BJ (cell line): ENCODE measurements at places on chromosomes 13 and 19.

- no peak for DNase-seq
These were observed 246.6 kb downstream of the TSHZ3 start for GRCh38 chr19:31102674-31103073.

DNA sequence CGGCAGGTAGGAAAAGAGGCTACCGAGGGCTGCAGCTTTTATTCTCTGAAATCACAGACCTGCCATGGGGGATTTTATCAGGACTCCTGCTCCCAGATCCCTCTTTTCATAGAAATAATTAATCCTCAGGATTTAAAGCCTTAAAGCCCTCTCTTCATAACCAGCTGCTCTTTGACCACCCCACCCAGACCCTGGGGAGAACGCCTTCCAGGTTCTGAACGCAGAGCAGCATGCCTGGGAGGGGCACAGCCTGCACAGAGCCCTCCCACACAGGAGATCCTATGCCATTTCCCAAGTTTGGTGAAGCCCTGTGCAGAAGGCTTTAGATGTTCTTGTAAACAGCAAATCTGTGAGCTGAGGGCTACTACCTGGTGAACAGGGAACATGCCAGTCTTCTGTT, 91.1 kb downstream of the STOML3 start:
- DNase-seq, result no peak

- DNase-seq, result no peak
These were observed 7.5 kb upstream of the NFIX start for GRCh38 chr19:12987781-12988180.

DNA sequence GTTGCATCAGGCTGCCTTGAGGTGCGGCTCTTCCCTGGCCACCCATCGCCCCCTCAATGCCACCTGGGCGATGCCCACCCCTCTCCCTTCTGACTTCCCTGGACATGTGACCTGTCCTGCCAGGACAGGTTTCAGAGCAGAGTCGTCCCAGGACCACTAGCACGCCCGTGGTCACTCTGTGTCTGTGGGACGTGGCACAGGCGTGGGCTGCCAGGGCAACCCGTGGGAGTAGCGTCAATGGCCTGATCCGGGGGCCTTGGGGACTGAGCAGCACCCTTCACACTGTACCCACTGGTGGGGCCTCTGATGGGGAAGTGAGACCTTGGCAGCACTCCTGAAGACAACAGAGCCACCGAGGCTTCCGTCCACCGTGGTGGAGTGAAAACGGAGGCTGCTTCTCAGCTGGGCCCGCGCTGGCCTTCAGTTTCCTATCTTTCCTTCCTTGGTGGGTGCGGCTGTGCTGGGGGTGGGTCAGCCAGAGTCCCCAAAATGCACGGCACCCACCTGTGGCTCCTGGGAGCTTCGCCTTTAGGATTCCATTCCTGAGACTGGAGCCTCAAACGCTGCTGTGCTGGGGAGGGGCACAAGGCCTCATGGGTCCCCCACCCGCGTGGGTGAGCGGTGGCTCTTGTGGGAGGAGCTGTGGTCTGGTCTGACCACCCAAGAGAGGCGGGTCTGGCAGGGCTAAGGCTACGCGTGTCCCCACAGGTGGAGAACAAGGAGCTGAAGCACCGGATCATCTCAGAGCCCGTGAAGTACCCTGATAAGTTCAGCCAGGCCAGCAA, 26.7 kb upstream of the TMEM255B start:
- DNase-seq, result no peak

GRCh38 chr13:94188201-94188854, 291.2 kb downstream of the DCT start:
- DNase-seq, result no peak

DNA sequence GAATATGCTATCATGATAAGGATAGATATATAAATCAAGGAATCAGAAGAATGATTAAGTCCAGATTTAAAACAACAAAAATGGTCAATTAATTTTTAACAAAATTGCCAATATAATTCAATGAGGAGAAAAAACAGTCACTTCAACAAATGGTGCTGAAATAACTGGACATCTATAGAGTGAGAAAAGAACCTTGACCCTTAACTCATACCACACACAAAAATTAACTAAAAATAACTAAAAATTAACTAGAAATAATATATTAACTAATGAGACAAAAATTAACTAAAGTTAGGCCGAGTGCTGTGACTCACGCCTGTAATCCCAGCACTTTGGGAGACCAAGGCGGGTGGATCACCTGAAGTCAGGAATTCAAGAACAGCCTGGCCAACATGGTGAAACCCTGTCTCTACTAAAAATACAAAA, 9.5 kb downstream of the LGALS7 start:
- DNase-seq, result no peak

DNA sequence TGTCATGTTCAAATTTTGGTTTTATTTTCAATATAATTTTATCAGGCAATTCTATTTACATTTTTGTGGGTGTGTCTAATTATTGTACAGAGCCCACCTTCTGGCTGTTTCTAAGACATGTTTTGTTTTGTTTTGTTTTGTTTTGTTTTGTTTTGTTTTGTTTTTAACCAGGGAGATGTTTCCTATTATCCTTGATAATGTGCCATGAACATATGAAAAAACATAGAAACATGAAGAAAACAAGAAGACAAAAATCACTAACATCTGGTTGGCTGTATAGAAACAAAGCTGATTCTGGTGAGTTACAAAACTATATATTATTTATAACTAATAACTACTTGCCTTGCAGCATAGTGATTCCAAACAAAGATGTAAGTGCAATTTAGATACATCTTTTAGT, 128.1 kb upstream of the TRPC4 start:
- DNase-seq, result no peak

DNA sequence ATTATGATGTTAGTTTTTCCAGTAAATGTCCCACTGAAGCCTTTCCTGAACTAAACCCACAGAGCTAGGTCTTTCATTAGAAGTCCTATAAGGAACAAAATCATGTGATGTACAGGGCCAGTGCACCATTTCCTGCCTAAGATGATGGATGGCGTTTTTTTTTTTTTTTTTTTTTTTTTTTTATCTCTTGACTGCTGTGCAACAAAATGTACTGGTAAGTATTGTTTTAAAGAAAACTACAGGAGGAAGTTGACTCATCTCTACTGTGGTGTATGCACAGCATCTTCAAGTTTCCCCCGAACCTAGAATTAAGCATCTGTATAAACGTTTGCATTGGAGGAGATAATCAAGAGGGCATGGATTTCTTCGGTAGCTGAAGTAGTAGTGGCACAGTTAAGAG, 197.5 kb downstream of the NBEA start:
- no peak for DNase-seq

DNA sequence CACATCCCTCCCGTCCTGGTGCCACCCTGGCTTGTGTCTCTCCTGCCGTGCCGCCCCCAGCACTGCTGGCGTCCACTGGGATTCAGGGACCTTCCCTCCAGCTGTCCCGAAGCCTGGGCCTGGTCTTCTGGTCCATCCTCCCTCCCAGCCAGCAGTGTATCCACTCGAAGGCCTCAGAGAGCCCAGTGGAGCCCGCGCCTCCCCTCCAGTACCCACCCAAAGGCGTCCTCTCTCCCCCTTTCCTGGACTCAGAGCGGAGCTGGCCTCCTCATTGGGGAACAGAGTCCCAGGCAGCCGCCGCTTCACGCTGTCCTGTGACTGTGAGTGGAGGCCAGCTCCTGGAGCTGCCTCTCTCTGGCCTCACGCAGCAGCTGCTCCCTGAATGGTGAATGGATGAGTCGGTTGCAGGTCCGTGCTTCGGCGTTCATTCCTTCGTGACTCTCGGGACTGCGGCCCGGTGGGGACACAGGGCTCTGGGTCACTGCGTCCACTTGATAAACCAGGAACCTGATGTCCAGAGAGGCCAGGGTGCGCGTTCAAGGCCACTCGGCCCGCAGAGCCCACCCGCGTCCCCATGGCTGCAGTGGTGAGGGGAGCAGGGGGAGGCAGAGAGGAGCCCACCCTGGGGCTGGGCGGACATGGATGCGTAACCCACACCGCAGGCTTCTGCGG, 12.1 kb downstream of the ONECUT3 start:
- DNase-seq, result no peak

DNA sequence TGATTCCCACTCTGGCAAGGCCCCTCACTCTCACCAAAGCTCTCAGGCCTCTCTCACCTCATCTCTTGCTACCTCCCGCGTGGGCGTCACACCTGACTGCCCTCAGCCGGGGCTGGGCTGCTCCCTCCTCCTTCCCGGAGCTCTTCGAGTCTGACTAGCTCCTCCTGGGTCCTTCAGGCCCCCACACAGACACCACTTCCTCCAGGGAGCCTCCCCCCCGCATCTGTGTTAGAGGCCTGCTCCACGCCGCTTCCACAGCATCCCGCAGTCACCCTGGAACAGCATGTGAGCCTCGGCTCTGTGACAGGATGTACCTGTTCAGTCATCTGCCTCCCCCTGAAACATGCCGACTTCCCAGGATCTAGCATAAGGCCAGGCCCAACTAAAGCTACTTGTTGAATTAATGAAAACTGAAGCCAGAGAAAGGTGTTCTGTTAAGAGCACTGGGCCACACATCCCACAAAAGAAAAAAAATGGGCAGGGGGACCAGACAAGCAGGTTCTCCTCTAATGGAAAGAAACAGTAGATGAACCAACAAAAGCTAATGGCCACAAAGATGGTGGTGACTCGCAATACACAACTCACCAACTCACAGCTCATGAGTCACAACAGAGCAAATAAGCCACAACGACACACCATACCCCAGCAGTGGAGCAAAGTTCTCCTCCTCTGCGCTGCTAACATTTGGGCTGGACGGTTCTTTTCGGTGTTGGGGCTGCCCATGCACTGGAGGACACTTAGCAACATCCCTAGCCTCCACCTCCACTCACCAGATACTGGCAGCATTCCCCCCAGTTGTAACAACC, 3.0 kb downstream of the PPP6R1 start:
- DNase-seq, result no peak

- no peak for DNase-seq
These were observed 15.2 kb upstream of the SHFL start for GRCh38 chr19:10070730-10071446.

DNA sequence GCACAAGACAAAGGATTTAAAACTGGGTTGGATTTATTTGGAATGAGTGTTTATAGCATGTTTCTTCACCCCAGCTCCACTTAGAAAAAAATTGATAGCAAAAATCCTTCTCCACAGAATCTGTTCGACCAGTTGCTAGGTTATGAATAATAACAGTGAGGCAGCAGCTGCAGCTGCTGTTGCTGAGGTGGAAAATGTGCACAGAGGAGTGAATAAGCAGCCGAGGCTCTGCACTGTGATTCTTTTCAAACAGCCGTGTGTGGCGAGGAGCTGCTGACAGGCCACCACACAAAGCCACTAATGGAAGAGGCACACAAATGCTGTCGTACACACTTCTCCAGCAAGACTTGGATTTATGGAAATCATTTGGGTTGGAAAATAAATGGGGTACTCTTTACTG, 6.4 kb upstream of the RASL11A start:
- DNase-seq, result peak; percentile 68

DNA sequence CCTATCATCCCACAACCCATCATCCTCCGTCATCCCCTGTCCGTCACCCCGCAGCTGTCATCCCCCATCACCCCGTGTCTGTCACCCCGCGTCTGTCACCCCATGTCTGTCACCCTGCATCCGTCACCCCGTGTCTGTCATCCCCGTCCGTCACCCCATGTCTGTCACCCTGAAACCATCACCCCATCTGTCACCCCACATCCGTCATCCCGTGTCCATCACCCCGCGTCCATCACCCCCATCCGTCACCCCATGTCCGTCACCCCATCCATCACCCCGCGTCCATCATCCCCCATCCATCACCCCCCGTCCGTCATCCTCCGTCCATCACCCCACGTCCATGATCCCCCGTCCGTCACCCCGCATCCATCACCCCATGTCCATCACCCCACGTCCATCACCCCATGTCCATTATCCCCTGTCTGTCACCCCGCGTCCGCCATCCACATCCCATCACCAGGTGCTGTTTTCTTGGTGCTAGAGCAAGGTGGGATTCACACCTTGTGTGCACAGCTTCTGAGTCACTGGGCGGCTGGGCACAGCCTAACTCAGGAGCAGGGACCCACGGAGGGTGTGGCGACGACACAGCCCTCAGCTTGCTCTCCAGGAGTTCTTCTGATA, 24.2 kb downstream of the RASA3 start:
- DNase-seq, result no peak

GRCh38 chr13:78881751-78882150, 222.8 kb upstream of the OBI1 start:
- DNase-seq, result no peak

DNA sequence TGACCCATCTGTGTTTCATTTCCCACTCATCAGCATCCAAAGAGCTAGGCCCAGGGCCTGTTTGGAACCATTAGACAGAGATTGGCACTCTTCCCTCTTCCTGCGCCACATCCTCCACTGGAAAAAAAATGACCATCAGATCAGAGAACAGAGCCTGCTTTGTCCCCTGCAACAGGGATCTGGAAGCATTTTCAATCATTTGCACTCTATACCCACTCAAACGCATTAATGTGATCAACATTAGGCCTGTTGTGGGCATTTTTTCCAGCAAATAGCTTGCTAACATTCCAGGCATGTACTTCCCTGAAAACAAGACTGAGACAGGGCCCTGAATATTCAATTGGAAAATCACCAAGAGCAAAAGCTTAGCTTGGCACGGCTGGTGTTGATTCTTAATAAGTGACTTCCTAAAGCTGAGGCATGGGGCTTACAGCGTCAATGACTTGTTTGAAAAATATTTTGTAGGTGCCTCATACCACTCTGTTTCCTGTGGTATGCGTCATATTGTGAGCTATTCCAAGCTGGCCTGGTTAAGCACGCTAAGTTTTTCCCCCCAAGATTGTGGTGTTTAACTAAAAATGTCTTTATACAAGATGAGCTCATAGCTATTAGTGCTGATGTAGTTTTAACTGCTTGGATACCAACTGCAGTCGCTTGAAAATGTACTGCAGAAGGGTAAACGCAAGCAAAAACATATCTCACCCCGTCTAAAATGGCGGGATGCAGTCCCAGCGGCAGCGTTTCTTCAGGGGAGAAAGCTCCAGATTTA, 404.4 kb downstream of the SPRY2 start:
- peak; percentile 99 for DNase-seq

DNA sequence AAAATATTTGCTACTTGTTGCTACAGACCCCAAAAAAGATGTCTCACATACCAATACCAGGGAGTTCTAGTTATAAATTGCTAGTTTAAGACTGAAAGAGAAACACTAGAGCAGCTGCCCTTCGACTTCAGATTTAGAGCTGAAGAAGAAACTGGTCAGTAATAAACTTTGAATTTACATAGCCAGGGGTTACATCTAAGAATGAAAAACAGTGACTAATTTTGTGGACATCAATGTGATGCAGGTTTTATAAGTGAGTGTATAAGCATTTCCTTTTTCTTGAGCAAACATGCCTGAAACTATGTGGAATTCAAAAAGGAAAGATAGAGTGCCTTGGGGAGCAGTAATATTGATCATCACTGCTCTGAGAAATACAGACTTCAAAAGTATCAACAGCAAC, 724.9 kb upstream of the MIR17HG start:
- DNase-seq, result peak; percentile 25

- DNase-seq, result no peak
These were observed 2.2 kb upstream of the ARHGEF18 start for GRCh38 chr19:7346488-7346971.

DNA sequence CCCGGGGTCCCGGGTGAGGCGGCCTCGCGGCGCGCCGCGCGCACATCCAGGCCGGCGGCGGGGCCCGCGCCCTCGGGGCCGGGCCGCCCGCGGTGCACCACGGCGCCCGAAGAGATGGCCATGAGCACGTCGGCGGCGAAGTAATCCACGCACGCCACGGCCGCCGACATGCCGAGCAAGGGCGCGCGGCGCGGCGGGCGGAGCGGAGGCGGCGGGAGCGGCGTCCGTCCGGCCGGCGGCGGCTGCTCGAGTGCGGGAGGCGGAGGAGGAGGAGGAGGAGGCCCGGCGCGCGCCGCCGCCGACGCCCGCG, at the start of gene KLF16:
TSS of gene KLF16 (minus strand) at position 252 of the 310 bp plus-strand sequence. CDS start at position 170, 82 bp downstream.
- DNase-seq, result no peak

- no peak for DNase-seq
These were observed 8.3 kb downstream of the PRAM1 start for GRCh38 chr19:8494158-8494557.

- no peak for DNase-seq
These were observed 1436.4 kb downstream of the UQCRFS1 start for GRCh38 chr19:27776524-27776923.
